Stimulated activated CD8-positive, alpha-beta memory T cell treated with anti-CD3 and anti-CD28 coated beads, Interleukin-4, amount 100 ng/mL, for 1 hour (primary cell): ENCODE measurements at places on chromosomes 13 and 19.

DNA sequence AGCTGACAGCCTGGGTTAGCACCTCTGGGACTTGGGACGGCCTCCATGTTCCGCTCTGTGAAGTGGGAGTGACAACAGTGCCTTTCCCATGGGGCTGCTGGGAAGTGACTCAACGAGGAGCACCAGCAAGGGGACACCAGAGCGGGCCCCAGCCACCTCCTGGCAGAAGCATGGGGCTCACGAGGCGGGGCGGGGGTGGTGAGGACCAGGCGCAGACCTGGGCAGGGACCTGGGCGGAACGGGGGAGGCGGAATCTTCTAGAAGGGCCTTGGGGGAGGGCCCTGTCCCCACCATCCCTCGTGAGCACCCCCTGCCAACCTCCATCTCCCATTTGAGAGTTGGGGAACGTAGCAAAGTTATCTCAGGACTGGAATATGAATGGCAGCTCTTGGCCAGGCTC, 37.9 kb downstream of the KDM4B start:
- no peak for DNase-seq

DNA sequence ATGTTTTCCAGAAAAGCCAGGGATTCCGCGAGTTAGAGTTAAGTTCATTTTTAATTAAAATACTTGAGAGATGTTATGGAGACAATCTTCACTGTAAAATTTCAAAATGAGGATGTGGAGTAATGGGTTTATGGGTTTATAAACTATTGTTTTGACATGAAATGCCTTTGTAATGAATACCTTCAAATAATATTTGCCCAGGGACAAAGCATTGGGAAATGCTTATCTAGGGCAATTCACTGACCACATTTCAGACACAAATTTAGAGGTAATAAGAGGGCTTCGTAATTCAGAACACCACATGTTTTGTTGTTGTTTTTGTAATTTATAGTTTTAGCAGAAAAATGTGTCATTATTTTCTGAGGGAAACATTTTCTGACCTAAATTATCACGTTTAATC, 241.1 kb upstream of the ATXN8OS start:
- DNase-seq, result no peak

GRCh38 chr13:92573467-92574057, 653.0 kb upstream of the GPC6 start:
- no peak for DNase-seq

- no peak for DNase-seq
Measured at GRCh38 chr19:47587295-47587694, 14.3 kb upstream of the ZNF541 start.

- peak; percentile 60 for DNase-seq
Measured at GRCh38 chr19:33778089-33778791, 18.4 kb upstream of the KCTD15 start.

DNA sequence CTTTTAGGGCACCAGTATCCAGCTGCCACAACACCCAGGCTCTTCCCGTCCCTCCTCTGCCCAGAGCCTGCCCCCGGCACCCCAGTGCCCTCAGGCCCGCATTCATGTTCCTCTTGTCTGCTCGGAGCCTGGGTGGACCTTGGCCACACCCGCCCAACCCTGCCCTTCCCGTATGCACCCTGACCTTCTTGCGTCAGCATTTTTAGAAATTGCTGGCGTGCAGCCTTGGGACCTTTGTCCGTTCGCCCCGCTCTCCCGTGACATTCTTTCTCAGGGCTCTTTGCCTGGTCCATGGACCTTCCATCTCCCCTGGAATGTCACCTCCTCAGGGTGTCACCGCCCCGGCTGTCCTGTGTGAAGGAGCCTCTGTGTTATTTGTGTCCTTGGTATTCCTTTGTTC, 7.6 kb downstream of the NUCB1 start:
- no peak for DNase-seq

DNA sequence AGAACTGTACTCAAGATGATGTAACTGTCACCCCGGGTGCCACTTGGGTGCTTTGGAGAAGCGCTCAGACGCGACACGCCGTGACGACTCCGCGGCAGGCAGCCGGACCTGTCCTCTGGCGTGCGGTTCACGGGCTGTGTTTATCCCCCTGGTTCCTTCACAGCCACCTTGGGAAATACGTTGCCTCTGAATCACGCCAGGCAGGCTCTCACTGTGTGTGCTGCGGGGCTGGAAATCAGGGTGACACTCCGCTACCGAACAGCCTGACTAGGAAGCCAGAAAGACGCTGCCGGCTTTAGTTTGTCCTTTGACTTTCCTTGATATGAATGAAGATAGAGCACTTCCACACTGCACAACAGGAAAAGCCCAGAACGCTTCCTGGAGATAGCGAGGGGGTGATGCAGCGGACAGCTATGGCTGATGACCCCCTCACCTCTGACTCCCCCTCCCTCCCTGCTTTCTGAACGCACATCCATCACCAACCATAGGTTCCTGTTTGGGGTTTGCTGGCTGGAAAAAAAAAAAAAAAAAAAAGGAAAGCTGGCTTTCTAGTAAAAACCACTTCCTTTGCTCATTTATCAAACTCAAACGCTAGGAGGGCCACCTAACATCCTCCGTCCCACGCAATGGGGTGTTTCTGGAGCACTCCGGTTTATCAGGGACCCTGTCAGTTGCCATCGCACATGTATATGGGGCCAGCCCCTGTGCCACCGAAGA, 3.7 kb upstream of the GP6 start:
- no peak for DNase-seq

DNA sequence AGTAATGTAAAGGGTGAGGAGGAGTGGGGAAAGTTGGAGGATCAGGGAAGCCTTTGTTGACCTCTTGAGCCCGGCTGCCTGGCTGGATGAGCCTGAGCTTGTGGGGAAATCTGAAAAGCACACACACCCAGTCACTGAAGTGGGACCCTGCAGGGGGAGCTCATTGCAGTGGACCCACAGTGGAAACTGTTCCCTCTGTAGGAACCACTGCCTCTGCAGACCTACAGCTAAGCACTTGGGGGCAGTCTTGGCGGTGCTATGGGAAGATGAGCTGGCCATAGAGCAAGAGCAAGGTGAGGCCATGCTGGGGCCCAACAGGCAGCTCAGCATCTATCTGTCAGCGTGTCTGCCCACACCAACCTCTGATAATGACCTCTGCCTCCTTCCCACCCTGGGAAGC, 294.8 kb downstream of the TSHZ3 start:
- DNase-seq, result no peak

- peak; percentile 46 for DNase-seq
Measured at GRCh38 chr19:45645631-45646344, 6.6 kb upstream of the EML2 start.

- DNase-seq, result no peak
Measured at GRCh38 chr13:95122063-95122462, 179.2 kb downstream of the ABCC4 start.

GRCh38 chr19:8373867-8374813, 10.2 kb downstream of the ANGPTL4 start:
- DNase-seq, result no peak

DNA sequence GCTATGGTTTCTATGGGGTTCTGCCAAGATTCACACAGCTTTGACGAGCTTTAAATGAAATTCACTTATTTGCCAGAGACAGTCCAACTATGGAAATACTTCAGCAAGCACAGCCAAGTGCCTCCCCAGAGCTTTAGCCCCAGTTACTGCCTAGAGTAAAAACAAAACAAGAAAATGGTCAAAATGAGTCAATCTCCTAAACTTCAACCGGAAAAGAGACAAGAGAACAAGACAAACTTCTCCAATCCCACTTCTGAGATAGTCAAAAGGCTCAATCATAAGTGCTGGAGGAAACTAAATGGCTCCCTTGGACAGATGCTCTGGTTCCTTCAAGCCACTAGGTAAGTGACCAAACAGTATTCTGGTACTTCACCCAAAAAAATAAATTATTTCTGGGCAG, 65.8 kb downstream of the KATNAL1 start:
- DNase-seq, result no peak

- no peak for DNase-seq
Measured at GRCh38 chr13:39311619-39312018, 273.4 kb downstream of the NHLRC3 start.

GRCh38 chr13:80166352-80166751, 174.6 kb downstream of the SPRY2 start:
- no peak for DNase-seq

- no peak for DNase-seq
Measured at GRCh38 chr19:8120636-8121480, 28.5 kb downstream of the FBN3 start.

DNA sequence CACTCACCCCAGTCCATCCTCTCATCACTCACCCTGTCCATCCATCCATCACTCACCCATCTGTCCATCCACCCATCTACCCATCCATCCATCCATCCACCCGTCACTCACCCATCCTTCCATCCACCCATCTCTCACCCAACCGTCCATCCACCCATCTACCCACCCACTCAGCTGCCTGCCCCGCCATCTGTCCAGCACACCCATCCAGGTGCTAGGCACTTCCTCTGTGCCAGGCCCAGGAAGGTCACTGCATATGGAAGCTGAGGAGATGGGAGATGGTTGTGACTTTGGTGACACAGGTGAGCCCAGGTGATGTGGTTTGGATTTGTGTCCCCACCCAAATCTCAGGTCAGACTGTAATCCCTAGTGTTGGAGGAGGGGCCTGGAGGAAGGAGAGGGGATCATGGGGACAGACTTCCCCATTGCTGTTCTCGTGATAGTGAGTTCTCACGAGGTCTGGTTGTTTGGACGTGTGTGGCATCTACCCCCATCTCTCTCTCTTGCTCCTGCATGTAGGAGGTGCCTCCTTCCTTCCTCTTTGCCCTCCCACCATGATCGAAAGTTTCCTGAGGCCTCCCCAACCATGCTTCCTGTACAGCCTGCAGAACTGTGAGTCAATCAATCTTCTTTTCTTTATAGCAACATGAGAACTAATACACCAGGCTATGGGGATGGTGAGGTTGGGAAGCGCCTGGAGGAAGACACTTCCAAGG, 15.9 kb upstream of the C13orf46 start:
- no peak for DNase-seq

- no peak for DNase-seq
Measured at GRCh38 chr13:114046431-114046975, 72.6 kb upstream of the C13orf46 start.

GRCh38 chr13:36872621-36873020, 47.4 kb downstream of the SMAD9 start:
- DNase-seq, result no peak

DNA sequence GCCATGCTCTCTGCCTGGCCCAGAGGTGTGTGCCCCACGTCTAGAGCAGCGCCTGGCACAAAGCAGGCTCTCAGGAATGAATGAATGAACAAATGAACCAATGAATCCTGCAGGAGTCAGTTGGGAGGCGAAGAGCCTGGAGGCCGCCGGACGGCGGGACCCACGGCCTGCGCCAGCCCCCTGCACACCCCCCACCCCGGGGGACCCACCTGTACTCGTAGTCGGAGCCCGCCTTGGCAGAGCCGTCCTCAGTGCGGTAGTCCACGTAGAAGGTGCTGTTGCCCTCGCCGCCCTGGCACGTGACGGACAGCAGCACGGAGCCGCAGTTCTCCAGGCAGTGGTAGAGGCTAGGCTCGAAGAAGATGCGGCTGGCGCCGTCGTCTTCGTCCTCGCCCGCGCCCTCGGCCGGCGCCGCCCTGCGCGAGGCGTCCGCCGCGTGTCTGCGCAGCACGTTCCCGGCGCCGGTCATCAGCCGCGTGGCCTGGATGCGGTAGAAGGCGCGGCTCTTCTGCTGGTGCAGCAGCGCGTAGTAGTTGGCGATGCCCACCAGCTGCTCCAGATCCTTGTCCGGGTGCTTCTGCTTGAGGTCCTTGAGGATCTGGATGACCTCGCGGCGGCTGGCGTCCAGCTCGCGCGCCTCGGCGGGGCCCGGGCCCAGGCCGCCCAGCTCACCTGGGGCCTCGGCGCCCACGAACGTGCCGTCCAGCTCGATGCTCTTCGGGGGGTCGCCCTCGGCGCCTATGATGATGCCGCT, 14.8 kb downstream of the SLC8A2 start:
- DNase-seq, result no peak

DNA sequence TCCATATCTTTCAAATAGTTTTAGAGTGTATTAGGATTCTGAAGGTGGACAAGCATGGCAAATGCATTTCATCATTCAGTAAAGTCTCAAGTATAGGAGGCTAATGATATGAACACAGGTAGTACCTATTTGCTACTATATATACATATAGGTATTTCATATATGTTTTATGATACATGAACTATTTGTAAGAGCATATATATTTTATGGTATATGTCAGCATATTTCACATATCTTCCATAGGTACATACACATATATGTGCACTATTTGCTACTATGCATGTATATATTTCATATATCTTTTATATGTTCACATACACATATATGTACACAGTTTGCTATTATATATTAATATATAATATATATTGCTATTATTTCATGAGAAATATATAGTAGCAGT, 1291.7 kb upstream of the MIR17HG start:
- no peak for DNase-seq

DNA sequence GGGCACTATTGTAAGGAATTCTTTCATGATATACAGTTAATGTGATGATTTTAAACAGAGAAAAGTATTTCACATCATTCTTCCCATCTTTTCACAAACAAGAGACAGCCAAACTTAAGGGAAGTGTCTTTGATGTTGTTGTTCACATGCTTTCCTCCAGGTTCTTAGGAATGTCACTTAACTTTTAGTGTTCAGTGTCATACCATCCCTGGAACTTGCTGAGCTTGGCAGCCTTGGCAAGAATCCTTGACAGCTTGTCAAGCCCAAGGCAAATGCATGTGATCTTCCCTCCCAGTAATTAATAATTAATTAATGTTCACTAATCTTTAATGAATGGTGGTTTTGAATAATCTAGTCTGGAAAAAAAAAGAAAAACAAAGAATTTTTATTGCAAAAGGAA, 727.9 kb upstream of the PRR20A start:
- DNase-seq, result no peak

DNA sequence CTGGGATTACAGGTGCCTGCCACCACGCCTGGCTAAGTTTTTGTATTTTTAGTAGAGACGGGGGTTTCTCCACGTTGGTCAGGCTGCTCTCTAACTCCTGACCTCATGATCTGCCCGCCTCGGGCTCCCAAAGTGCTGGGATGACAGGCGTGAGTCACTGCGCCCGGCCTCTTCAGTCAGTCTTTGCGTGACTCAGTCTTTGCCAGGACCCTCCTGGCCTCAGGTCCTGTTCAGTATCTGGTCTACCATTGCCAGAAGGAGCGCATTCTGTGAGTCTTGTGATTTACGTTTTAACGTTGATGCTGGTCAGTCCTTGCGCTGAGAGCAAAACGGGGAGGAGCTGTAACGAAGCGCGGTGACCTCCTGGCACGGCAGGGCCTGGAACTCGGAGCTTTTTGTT, 7.6 kb upstream of the HMG20B start:
- no peak for DNase-seq

DNA sequence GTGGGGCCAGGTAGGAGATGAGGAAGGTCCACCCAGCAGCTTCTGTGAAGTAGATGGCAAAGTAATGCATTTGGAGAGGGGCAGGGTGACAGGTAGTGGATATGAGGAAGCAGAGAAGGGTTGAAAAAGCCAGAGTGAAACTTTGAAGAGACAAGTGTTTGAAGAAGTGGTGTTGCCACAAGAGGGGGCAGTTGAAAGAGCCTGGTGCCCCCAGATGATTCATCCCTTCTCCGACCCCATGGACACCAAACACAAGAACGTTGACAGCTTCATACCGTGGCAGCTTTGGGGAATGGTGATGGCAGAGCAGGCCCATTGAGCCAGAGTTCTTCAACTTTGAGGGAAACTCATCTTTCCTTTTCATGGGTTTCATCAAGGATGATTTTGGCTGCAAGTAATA, 19.9 kb downstream of the IFNL3 start:
- DNase-seq, result no peak
